ENCODE measurements at places on chromosomes 1 and 21.

GRCh38 chr1:186880982-186881381 lies 52.2 kb downstream of the PLA2G4A start:
- no peak for DNase-seq

- DNase-seq: peak; percentile 25
These were observed 3.0 kb downstream of the GPN2 start for GRCh38 chr1:26887125-26887524.

GRCh38 chr1:212432272-212432660 lies 454 bp upstream of the NENF start:
- DNase-seq: no peak

DNA sequence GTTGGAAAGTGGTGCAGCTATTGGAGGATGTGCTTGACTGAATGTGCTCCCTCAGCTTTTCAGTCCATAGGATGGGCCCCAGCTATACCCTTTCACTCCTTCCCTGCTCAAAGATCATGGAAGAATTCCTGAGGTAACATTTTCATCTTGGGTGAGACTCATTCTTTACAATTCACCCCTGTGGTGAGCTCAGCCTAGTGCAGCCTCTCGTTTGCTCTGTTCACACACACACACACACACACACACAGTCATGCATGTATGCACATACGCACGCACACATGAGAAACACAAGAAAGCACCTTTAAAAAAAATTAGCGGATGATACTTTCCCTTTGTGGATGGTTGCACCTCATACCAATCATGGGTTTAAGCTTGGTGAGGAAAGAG lies 25.8 kb downstream of the CCN1 start:
- no peak for DNase-seq

DNA sequence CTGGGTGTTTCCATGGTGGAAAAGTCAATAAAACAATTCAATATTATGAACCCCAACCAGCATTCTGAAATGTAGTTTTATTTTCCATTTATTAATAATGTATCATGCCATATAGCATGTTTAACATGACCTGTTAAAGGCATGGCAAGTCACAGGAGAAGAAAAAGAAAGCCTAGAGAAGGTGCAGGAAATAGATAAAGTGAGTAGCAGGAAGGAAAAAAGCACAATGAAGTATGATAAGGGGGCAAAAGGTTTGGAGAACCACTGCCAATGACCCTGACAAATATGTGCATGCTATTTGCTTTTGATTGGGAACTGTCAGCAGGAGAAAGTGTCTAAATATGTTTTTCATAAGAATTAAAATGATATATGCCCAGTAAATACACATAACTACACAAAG lies 85.6 kb downstream of the HMCN1 start:
- DNase-seq: no peak

DNA sequence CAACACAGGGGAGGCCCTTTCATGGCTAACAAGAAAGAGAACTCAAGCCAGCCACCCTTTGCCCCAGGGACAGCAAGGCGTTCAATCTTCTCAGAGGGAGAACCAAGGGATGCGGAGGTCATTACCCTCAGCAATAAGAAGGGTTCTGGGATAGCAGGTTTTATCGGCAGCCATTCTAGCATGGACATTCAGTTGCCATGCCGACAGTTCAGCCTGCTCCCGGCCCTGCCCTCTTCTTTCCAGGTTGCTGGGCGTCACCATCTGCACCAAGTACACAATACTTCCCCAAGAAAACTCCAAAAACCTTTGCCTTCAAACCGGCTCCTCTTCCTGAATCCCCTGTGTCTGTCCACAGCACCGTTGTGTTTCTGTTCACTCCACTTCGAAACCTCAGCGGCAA lies 47.1 kb downstream of the SYT2 start:
- DNase-seq: no peak

- no peak for DNase-seq
These were observed 17.1 kb upstream of the CAP1 start for GRCh38 chr1:40023379-40023944.

- DNase-seq: no peak
These were observed 3.4 kb downstream of the KRTAP10-11 start for GRCh38 chr21:44649521-44650100.

- no peak for DNase-seq
These were observed 52.4 kb downstream of the DISP3 start for GRCh38 chr1:11531314-11531870.

GRCh38 chr1:91024481-91025119 lies 2.8 kb upstream of the ZNF644 start:
- DNase-seq: no peak

DNA sequence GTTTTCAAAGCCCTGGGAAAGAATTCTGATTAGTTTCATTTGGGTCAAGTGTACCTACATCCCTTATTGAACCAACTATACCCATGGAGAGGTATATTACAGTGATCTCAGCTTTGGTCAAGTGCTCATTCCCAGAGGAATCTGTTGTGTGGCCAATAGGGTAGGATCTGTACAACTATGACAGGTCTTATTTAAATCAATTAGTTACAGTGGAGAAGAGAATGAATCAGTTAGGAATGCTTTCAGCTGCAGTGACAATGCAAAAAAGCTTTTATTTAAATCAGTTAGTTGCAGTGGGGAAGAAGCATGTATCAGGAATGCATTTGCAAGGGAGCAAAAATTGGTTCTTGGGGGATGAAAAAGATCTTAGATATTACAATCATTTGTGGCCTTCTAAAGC lies 119.0 kb downstream of the FGGY start:
- no peak for DNase-seq

- no peak for DNase-seq
These were observed 235.2 kb downstream of the SDCCAG8 start for GRCh38 chr1:243490748-243491686.

GRCh38 chr1:231679109-231679508 lies 52.5 kb downstream of the DISC1 start:
- no peak for DNase-seq

DNA sequence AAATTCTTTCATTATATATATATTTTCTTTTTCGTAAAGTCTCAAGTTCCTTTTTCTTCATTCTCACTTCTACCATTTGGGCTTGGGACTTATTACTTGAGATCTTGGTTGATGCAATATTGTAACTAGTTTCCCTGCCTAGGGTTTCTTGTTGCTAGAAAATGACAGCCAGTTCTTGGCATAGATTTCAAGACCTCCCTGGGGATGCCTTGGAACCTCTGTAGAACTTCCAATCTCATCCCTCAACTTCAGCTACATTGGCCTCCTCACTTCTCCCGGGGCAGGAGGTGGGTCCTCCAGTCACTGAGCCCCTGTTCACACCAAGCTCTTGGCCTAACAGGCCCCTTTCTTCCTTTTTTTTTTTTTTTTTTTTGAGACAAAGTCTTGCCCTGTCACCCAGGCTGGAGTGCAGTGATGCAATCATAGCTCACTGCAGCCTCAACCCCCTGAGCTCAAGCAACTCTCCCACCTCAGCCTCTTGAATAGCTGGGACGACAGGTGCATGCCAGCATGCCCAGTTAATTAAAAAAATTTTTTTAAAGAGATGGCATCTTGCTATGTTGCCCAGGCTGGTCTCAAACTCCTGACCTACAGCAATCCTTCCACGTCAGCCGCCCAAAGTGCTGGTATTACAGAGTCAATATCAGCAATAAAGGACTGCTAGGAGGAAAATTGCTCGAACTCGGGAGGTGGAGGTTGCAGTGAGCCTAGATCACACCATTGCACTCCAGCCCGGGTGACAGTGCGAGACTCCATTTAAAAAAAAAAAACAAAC lies 33.1 kb downstream of the MAP3K7CL start:
- DNase-seq: no peak

DNA sequence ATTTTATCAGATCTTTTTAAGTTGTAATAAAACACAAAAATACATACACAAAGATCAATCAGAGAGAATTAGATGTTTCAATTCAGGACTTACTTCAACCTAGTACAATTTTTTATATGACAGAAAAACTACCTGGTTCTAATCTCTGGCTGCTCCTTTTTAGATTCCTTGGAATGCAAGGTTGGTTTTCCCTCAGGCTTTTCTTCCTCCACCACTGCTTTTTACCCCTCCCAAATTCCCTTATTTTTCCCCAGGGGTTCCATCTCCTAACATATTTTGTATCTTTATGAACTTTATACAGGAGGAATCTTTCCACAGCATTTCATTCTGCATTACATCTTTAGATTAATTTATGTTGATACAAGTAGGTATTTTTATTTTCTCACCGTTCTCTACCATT lies 33.2 kb downstream of the PIK3R3 start:
- no peak for DNase-seq

- DNase-seq: no peak
These were observed 5.1 kb upstream of the TFAP2E start for GRCh38 chr1:35567947-35568558.

DNA sequence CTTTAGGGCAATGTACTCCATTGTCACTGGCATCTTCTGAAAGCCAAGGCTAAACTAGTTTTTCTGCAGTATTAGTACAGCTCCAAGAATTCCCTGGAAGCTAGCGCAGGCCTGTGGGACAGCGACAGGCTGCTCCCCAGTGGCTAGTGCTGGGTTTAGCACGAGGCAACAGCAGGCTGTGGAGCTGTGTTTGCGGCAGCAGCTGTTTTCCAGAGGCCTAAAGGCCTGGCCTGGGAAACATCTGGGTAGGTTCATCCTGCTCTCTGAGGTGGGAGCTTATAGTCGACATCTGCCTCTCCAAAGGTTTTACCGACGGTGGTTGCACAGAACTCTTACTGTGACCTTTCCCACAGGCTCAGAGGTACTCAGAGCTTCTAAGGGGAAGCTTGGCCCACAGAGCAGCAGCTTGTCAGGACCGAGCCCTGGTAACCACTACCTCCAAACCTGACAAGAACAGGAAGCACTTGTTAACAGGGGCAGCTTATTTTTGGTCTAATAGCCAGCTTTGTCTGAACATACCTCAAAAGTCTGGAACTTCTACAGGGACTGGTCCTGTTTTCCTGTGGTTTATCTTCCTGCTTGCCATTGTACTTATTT lies 17.2 kb downstream of the CC2D1B start:
- no peak for DNase-seq

GRCh38 chr21:40254540-40255465 lies 387.6 kb downstream of the PCP4 start:
- no peak for DNase-seq

GRCh38 chr21:46191686-46192575 lies 7.7 kb upstream of the SPATC1L start:
- no peak for DNase-seq

DNA sequence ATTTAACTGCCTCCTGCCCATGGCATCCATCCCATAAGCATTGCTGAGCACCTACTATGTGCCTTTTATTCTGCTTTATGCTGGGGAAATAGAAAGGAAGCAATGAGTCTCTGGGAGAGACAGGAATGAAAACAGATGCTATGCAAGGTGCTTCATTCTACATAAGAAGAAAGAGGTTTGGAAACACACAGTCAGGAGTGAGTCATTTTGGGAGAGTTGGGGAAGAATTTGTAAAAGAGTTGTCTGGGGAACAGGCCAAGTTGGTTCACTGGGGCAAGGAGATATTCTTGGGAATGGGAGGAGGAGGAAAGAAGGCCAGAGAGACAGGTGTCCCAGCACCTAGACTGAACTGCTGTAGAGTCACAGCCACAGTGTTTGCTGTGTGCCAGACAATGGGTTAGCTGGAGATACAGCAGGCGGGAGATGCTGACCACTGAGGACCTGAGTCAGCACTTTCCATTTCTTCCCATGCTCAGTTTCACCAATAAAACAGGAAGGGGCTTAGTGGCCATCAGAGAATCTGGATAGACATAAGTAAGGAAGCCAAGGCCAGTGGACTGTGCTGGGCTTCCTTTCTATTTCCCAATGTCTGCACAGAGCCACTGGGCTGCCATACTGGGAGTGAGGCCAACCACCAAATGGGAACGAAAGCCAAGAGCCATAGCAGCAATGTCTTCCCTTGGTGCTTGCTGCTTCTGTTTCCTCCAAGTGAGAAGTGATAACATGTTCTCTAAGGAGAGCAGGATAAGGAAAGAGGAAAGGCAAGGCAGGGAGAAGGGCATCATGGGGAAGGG lies 187.7 kb upstream of the USP24 start:
- DNase-seq: no peak

- no peak for DNase-seq
These were observed 4.5 kb downstream of the ASCL5 start for GRCh38 chr1:201122321-201122957.

GRCh38 chr1:231442735-231443134 lies 20.6 kb upstream of the EGLN1 start:
- no peak for DNase-seq

- no peak for DNase-seq
These were observed at the start of gene ERVH48-1 for GRCh38 chr21:42925114-42925926. TSS of gene ERVH48-1 (minus strand) at chr21:42925630. CDS start at chr21:42919006, 6,624 bp downstream.

DNA sequence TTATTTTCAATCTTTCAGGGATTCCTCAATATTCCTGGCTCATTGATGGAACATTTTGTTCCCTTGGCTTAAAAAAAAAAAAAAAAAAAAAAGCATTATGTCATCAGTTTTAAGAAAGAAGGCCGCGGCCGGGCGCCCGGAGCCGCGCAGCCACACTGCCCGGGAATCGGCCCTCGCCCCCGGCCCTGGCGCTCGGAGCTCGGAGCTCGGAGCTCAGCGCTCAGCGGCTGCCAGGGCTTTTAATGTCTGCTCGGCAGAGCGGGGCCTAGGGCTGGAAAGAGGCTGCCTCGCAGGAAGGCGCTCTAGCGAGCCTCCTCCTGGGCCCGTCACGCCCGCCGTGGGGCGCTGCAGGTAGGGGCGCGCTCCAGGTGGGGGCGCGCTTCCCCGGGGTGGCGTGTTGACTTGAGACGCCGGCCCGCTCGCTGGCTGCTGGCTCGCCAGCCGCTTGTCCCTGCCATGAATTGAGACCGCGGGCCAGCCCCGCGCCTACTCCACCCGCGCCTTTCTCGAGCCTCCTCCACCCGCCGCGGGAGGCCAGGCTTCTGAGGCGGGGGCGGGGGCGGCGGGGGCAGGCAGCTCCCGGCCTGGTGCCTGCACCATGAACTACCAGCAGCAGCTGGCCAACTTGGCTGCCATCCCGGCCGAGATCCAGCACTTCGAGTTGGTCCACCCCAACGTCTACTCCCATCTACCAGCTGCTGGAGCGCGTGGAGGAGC lies 5.4 kb upstream of the TDRD5 start:
- DNase-seq: no peak

DNA sequence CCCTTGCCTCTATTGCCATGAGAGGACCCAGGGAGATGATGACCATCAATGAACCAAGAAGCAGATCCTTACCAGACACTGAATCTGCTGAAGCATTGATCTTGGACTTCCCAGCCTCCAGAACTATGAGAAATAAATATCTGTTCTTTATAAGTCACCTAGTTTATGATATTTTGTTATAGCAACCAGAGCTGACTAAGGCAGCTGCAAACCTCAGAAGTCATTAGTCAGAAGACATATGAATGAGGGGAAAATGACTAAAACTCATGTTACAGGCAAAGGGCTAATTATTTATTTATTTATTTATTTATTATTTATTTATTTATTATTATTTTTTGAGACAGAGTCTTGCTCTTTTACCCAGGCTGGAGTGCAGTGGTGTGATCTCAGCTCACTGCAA lies 321.1 kb downstream of the TGFB2 start:
- DNase-seq: no peak

GRCh38 chr1:32984090-32984454 lies 19.5 kb upstream of the RNF19B start:
- DNase-seq: no peak

Measured in CD8-positive, alpha-beta memory T cell (primary cell).